NCI-H2081 treated with DMSO at 0.1 percent for 48 hours (cell line): ENCODE measurements at places on chromosomes 3 and 15.

DNA sequence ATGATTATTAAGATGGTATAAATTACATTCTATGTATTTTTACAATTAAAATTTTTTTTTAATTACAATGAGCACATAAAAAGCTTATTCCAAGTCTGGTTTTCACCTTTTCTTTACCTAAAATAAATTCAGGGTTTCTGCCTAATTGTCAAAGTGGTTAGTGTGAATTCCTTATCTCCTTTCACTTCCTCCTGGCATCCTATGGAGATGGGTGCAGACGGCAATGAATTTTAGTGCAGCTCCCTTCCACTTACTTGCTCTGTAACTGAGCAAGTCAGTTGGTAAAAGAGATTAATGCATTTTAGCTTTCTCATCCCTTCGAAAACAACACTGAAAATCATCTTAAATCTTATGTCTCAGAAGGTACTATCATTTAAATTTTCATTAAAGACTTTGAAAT lies 13.1 kb downstream of the HDGFL3 start:
- no peak for DNase-seq

- DNase-seq = no peak
Measured at GRCh38 chr3:15011174-15011573, 53.9 kb downstream of the MRPS25 start.

GRCh38 chr3:197847866-197848401 lies 56.9 kb downstream of the LRCH3 start:
- DNase-seq = no peak

DNA sequence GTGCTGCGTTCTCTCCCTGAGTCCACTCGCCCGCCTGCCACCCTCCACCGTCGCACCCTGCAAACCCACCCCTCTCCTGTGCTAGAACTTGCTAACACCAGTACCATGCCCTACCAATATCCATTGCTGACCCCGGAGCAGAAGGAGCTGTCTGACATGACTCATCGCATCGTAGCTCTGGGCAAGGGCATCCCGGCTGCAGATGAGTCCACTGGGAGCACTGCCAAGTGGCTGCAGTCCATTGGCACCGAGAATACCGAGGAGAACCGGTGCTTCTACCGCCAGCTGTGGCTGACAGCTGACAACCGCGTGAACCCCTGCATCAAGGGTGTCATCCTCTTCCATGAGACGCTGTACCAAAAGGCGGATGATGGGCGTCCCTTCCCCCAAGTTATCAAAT lies 4.9 kb upstream of the ALAS1 start:
- DNase-seq = no peak

DNA sequence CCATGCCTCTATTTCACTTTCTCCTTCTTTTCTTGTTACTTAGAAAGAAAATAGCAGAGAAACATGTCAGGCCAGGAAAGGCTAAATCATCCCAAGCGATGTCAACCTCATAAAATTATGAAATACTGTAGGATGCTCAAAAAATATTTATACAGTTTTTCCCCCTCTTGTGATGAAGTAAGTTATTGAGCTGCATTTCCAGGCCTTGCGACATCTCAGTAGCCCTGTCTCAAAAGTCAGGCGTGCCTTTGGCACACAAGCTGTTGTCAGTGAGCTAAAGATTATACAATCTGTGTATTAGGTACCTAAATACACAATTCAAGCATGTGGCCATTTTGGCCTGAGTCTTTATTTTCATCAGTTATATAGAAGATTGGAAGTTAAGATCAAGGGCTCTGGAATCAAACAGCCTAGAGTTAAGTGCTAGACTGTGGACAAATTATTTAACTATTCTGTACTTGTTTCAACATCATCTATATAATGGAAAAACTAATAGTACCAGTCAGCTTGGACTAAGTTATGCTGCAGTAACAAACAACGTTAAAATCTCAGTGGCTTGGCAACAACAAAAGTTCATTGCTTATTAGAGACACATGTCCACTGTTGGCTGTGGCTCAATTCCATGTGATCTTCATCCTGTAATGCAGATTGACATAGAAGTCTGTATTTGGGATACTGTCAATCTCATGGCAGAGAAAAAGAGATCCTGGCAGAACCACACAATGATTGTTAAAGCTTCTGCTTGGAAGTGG lies 406.4 kb upstream of the PROK2 start:
- no peak for DNase-seq

DNA sequence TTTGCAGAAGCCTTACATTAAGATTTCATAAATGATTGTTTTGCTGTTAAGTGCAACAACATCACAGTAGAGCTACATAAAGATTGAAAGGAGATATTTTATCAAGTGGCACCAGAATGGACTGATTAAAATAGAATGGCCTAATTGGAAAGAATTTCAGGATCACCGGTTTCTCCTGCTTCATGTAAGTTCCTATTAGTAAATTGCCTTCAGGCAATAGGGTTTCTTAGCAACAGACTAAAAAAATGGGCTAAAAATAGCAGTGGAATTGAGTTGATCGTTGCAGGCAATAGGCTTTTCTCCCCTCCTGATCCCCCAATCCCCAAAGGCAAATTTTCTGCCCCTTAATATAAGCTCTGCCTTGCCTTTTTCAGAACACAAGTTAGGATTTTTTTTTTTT lies 917 bp downstream of the LNP1 start:
- DNase-seq = peak; percentile 70

GRCh38 chr15:26759986-26760385 lies 12.9 kb downstream of the GABRB3 start:
- DNase-seq = no peak

DNA sequence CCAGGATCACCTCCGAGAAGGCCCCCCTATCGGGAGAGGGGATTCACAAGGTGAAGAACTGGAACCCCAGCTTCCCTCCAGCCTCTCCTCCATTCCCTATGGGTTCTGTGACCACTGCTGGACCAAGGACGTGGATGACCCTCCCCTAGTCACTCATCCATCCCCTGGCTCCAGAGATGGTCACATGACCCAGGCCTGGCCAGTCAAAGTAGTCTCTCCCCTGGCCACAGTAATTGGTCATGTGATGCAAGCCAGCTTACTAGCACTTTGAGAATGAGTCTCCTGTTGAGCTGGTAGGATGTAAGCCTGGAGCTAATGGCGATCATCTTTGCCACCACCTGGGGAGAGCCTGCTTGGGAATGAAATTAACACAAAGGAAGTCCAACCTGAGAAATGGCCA lies 3.9 kb downstream of the CAMK1 start:
- DNase-seq = no peak

GRCh38 chr15:38068626-38069391 lies 134.4 kb downstream of the TMCO5A start:
- no peak for DNase-seq

DNA sequence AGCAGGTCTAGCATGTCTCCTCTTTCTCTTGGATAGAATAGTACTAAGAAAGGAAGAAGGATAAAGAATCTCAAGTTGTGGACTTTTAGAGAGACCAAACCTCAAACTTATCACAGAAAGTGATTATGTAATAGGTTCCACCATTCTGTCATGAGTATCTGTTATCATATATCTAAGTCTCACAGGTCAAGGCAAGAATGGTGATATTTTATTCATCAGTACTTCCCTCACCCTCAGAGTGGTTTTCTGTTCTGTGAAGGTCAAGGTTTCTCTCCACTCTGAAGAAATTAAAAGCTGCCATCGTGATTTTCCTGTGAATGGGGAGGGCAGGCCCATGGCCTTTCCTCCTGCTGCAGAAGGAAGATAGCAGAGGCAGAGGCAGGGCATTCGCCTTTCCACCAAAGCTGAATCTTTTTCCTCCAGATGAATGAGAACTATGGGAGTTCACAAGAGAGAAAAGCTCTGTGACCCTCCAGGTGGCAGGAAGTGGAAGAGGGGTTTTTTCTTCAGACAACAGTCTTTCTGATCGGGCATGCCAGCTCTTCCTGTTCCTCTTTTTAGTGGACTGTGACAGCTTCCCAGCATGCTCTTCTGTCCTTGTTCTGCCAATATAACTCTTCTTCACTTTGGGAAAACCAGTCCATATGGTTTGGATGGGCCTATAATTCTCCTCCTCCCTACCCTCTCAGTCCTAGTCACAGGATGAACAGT lies 37.1 kb upstream of the CCK start:
- DNase-seq = no peak

- no peak for DNase-seq
Measured at GRCh38 chr3:38573111-38573510, 76.4 kb downstream of the SCN5A start.

DNA sequence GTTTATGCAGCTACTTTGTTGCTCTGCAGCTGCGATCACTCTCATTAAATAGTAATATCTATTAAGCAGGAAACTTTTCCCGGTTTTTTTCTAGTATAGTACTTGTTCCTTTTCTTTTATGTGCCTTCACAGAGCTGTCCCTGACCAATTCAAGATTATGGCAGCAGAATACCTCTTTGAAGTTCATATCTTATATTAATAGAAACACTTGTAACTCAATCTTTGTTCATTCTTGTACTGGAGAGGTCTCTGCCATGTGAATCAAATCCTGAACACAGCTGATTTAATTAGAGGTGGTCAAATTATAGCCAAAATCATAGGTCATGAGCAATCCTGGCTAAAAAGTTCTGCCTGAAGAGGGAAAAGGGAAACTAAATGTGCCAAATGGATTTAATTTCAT lies 399.0 kb upstream of the ARHGEF26 start:
- no peak for DNase-seq

GRCh38 chr15:40204100-40204499 lies 34.8 kb upstream of the PAK6 start:
- no peak for DNase-seq

GRCh38 chr3:70994644-70995043 lies 588.9 kb downstream of the FOXP1 start:
- DNase-seq = no peak

DNA sequence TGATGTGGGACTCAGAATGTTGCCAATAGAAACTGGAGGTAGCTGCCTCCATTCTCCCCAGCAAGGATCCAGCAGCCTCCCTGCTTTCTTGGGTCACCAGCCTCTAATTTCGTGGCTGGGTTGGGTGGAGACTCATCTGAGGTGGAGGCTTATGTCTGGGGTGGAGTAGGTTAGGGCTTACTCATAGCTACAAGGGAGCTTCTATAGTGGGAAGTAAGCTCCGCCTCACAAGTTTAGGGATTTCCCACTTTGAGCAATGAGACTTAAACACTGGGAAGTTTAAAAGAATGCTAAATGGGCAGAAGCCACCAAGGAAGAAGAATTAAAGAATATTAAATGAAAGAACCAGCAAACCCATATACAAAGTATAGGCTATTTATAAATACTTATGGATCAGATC lies 63.8 kb downstream of the GJD2 start:
- no peak for DNase-seq

- no peak for DNase-seq
Measured at GRCh38 chr3:170470063-170471016, 51.7 kb downstream of the CLDN11 start.

GRCh38 chr3:72768936-72769335 lies 79.3 kb downstream of the SHQ1 start:
- no peak for DNase-seq

DNA sequence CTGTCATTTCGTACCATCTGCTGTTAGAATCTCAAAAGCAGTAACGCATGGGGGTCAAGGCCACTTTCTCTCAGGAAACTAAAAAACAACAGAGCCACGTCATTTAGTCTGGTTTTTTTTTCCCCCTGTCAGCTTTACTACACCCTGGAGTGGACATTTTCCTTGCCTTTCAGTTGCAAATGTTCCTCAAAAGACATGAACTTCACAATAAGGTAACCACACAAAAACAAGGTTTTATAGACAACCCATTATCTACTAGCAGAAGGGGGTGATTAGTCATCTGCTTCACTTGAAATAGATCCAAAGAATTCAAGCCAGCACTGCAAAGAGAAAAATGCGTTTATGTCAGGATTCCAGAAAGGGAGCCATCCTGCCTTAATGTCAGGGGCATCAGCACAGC lies 171.8 kb upstream of the CDIN1 start:
- no peak for DNase-seq

GRCh38 chr3:189606774-189607173 lies 24.4 kb upstream of the TP63 start:
- no peak for DNase-seq

GRCh38 chr15:63822580-63822979 lies 11.2 kb downstream of the HERC1 start:
- no peak for DNase-seq

DNA sequence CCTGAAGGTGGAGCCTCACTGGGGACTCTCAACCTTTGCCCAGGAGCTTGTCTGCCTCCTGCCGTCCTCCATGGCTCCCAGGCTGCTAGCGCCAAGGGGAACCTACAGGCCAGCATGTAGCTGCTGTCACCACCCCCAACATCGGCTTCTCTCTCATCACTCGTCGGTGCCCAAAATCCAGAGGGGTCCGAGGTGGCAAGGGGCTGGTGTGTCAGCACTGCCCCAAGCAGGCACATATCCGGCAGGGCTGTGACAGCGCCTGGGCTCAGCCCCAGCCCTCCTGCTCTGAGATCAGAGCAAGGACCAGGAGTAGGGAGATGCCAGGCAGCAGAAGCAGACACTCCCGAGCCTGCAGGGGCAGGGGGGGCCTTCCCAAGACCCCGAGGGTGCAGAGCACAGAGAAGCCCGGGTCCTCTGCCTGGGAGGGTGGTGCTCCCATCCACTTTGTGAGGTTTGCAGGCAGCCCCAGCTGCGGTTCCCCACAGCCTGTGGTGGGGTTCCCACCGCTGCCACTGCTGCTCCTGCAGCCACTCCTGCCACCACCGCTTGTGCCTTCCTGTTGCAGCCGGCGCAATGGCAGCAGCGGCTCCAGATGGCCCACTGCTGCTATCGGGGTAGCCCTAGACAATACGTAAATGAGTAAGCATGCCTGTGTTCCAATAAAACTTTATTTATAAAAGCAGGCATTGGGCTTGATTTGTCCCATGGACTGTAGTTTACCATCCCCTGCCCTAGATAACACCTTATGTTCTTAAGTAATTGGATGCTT lies 451.0 kb downstream of the EPHA6 start:
- DNase-seq = no peak

GRCh38 chr3:105505170-105505569 lies 138.5 kb downstream of the ALCAM start:
- no peak for DNase-seq

DNA sequence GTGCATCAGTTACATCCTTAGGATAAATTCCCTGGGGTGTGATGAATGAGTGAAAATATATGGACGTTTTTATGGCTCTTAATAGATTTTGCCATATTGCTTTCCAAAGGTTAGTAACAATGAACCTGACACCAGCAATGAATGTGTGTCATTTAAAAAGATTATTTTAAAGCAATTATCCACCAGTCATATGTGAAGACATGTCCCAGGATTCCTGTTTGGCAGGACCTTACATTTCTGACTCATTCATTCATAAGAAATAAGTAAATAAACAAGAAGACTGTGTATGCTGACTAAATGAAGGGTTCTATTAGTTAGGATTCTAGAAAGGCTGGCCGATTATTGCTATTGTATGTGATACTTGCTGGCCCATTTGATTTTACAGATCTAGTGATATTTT lies 201.5 kb downstream of the SOX2 start:
- DNase-seq = no peak

DNA sequence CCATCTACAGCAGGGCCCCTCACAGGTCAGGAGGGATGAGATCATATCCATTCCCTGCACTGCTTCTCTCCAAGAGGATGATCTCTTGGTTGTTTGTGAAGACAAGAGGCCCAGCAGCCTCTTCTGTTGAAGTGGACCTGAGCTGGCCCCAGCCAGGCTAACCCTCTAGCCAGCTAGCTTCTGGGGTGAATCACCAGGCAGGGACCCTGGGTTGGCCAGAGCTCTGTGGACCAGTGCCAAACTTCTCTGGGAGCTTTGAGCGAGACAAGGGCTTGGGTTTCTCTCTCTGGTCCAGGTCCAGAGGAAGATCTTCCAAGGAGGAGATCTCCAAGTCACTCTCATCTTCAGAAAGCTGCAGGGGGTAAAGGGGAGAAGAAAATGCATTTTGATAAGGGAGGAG lies 52.7 kb downstream of the CLDN18 start:
- no peak for DNase-seq

GRCh38 chr15:77191230-77191834 lies 120.4 kb upstream of the TSPAN3 start:
- DNase-seq = no peak

GRCh38 chr15:74857671-74858368 lies 14.9 kb upstream of the ULK3 start:
- DNase-seq = no peak
